ENCODE measurements at places on chromosomes 7 and 10.

DNA sequence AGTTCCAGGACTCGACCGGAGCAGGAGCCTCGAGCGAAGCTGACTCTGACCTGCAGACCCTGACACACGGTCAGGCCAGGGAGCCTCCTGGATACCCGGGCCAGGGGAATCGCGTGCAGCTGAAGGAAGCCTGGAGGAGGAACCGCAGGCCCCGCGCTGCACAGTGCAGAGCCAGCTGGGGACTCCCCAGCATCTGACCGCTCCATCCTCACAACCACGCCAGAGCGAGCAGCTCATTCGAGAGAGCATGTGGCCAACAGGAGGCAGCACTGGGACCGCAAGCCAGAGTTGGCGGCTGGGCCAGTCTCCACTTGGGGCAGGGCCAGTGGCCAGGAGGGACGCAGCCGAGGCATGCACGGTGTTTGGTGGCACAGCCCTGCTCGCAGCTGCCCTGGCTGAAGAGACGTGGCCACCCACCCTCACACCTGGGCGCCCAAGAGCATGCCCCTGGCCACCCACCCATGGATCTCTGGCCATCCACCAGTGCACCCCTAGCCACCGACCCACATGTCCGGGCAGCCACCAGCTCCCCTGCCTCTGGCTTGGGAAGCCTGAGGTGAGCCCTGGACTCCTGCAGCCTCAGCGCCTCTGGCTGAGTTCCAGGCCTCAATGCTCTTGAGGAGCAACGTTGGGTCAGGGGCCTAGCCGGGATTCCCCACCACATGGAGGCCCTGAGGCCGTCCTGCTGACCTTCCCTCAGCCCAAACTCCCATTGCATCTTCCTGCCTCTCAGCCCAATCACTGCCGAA lies 213.9 kb downstream of the ELFN1 start:
- no peak for DNase-seq

GRCh38 chr7:140594131-140594691 lies 46.4 kb downstream of the DENND2A start:
- no peak for DNase-seq

GRCh38 chr10:63421591-63421990 lies 44.2 kb downstream of the JMJD1C start:
- DNase-seq = no peak

GRCh38 chr7:123747620-123748141 lies 1.1 kb downstream of the WASL start:
- DNase-seq = no peak

GRCh38 chr10:124262971-124263370 lies 155.8 kb downstream of the OAT start:
- DNase-seq = no peak

GRCh38 chr10:4658777-4659176 lies 167.2 kb upstream of the AKR1E2 start:
- DNase-seq = no peak

DNA sequence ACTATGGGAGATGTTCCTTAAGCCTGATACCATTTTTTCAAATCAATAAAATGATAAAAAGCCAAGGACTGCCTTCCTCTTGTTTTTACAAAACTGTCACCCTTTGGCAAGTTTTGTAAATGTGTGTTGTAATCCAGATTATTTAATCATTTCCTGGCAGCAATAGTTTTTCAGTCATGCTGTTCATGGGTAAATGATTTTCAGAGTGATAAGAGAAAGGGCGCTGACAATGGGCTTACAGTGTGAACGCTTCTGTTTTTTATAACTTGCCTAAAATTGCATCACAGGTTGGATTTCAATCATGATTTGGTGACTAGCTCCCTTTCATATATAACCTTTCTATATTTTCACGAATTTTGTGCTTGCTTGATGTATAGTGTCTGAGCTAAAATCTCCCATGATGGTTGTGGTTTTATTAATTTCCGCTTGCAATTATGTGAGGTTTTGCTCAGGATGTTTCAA lies 19.0 kb upstream of the DMBT1 start:
- no peak for DNase-seq

DNA sequence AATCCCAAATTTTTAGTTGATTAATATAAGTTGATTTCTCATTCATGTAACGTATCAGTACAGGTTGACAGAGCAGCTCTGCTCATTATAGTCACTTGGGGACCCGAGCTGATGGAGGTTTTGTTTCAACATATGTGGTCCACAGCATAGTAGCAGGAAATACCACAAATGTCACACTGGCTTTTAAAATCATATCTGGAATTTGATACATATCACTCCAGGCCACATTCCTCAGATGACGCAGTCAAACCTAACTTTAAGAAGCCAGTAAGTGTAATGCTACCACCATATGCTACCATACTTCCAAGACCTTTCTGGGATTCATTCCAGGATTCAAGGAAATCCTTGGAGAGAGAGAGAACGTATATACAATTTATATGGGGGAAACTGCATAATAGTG lies 156.3 kb downstream of the PHF14 start:
- no peak for DNase-seq
